ENCODE measurements at places on chromosomes 5 and 9.
A peak's percentile ranks its signal among the peaks of the same experiment; 100 is the strongest.

- DNase-seq: no peak
Observed at GRCh38 chr5:43769571-43770355, 166.8 kb downstream of the NNT start.

- no peak for DNase-seq
Observed at GRCh38 chr5:59597690-59598546, 295.6 kb downstream of the PDE4D start.

DNA sequence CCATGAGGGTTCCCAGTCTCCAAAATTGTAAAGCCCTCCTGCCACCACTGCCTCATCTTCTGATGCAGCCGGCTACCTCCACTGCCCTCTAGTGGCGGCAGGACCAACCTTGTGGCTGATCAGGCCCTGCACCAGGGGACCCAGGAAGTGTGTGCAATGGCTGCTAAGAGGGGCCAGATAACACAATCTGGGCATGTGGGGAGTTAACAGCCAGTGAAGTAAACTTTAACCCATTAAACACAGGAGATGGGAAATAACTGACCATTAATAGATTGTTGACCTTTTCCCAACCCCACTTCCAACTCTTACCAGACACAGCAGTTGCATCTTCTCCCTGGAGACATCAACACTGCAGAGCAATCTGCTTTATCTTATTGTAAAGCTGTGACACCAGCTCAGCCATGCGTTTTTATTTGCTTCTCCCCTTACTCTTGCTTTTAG, 63.3 kb downstream of the FREM1 start:
- peak; percentile 25 for DNase-seq

DNA sequence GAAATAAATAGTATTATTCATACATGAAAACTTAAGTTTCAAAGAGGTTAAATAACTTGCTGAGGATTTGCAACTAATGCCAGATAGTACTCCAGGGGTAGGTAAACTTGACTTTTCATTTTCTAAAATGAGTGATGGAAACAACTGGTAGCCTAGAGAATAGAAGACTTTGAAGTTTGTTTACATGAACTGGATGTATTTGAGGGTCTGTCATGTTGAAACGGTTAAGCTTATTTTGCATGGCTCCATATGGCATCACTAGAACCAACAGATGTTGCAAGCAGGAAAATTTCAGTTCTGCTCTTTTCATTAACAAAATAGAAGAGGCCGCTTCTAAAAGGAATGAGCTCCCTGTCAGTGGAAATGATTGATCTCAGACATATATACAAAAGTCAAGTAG, 105.1 kb upstream of the SGCD start:
- no peak for DNase-seq

- no peak for DNase-seq
Observed at GRCh38 chr5:138458856-138459255, 6.4 kb upstream of the EGR1 start.

DNA sequence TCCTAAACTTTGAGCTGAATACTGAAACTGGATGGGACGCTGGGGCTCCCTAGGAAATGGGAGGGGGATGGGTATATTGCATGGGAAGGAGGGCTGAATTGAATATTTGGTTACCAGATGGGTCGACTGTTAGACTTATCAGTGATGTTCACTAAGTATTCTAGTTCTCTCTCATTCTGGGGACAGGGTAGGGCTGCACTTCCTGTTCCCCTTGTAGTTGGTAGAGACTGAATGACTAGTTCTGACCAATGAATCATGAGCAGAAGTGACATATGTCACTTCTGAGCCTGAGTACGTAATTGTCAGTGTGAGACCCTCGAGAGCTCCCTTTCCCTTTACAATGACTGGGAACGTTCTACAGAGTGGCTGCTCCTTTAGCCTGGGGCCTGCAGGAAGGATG, 55.5 kb upstream of the DMRT1 start:
- DNase-seq: no peak

- DNase-seq: no peak
Observed at GRCh38 chr5:97131921-97132320, 10.5 kb downstream of the LIX1 start.

DNA sequence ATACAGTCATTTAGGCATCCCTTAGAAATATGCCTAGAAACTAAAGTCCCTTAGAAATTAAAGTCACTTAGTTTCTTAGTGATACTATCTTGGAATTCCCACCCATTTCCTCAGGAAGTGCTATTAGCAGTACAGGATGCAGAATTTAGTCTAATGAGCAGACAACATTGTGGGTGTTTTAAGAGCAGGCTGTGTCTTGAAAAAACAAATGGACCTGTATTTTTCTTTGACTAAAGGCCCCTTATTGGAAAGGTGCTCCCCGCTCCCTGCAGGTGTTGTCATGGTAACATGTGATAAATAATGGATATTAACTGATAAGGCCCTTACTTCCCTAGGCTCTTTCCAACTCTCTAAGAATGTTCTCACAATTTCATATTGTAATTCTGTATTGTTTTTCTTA, 38.8 kb upstream of the STARD4 start:
- no peak for DNase-seq

DNA sequence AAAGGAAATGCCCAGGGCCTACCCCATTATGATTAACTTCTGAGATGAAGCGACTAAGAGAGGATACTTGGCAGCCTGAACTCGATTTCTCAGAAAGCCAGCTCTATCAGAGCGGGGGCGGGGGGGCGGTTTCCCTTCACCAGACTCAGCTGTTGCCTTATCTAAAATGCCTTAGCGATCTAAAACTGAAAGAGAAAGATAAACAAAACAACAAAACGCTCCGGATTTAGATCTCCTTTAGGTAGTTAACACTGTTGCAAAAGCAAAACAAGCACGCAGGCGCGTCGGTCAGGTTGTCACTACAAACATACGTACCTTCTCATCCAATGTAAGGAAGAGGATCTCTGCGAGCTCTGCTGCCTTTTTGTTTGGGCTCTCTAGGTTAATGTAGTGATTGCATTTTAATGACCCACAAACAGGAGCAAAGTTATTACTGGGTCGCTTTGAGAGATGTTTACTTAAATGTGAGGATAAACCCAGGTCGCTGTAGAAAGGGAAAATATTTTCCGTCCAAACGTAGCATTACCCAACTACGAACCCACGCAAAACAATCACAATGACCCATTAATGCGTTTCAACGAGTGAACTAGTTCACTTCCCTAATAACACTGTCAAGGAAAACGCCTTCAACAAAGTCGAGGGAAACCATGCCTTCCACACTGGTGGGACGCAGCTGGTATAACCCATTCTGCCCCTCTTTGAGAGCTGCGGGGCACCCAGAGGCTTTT, 982 bp downstream of the EPB41L4A start:
- peak; percentile 24 for DNase-seq

DNA sequence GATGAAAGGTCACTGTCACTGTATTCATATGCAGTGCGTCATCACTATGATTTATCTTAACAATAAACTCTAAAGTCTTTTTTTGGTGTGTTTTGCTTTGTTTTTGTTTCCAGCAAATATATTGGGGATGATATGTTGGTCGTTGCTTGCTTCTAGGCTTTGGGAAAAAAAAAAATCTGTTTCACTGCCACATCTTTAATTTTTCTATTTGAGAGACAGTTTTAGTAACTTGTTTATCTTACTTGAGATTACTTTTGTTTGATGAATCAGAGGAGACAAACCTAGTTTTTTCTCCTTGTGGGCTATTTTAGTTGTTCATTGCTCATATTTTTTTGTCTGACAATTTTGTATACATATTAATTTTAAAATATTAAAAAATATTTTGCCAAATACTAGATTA, 19.4 kb downstream of the CWC27 start:
- DNase-seq: no peak

DNA sequence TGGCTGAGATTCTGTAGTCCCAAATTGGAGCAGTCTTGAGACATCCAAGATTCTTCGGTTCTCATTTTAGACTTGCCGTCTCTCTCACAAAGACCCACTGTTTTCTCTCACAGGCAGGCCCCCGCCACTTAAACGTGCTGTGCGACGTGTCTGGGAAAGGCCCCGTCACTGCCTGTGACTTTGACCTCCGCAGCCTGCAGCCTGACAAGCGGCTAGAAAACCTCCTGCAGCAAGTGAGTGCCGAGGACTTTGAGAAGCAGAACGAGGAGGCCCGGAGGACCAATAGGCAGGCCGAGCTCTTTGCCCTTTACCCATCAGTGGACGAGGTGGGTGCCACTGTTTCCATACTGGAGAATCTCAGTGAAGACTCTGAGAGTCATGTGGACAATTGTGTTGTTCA, 97.2 kb downstream of the DOCK8 start:
- no peak for DNase-seq

DNA sequence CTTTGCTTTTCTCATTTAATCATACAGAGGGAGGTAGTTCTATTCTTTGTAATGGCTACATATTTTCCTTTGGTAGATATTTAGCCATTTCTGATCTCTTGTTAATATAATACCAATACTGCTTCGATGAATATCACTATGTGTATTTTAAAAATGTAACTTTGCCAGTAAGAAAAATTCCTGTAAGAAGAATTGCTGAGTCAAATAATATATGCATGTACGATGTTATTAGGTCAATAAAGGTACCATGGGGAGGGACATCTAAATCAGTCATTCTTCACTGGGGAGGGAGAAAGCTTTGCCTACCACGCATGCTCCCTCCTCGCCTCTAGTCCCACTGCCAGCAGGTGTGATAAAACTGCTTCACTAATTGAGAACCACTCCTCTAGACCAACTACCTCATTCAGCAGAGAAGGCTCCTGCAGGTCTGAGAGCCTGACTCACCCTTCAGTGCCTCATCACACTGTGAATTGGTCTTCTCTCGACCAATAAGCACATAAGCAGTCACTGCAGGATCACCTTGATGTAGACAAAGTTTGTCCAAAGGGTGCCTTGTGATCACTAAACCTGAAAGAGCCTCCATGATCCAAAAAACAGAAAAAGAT, 56.1 kb upstream of the TBCA start:
- no peak for DNase-seq

- DNase-seq: no peak
Observed at GRCh38 chr9:97505845-97506244, 4.4 kb downstream of the TMOD1 start.

DNA sequence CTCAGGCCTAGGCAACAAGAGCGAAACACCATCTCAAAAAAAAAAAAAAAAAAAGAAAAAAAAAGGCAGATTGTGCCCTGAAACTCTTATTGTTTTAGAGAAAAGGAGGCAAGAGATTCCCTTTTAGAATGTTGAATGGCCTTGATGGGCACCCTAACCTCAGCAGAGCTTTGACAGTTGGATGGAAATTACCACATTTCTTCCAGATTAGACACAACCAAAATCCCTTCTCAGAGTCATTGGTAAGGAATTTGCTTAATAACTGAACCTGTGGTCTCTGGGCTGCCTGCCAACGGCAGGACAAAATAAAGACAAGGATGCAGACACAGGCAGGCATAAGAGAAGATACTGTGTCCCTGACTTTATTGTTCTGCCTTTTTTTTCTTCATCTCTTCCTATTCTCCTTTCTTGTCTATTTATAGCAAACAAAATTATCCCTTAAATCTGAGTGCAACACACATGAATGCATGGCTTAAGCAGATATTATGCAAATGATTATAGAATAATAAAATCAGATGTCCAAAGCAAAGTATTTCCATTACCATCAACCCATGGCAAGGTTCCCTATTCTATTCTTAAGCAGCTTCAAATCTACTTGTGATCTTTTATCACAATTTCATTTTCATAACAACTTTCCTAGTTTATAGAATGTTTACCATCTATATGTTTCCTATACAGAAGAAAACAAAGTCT, 37.3 kb upstream of the TRIO start:
- no peak for DNase-seq

GRCh38 chr5:177194268-177194667, 60.7 kb downstream of the NSD1 start:
- DNase-seq: no peak

DNA sequence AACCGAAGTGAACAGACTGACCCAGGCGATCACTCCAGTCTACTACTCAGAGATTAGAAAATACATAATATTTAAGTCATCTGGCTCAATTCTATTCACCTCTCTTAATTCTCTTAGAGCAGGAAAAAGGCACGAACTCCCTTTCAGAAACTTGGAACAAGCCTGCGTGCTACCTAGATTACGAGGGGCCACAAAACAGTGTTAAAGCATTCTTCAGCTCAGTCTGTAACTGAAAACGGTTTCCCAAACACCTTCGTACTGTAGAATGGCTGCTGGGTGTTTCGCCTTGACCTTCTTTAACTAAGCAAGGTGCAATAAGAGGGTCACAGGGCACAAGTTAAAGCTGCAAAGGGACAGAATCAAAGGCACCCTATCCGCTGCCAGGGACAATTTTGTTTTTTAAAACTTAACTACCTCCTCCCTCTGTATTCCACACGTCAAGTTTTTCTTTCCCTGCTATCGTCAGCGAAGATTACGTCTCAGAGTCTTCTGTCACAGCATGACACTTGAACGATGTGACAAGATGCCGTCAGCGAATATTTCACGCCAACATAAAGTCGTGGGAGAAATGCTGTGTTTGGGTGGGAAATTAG, 687 bp downstream of the LYSMD3 start:
- DNase-seq: peak; percentile 16

DNA sequence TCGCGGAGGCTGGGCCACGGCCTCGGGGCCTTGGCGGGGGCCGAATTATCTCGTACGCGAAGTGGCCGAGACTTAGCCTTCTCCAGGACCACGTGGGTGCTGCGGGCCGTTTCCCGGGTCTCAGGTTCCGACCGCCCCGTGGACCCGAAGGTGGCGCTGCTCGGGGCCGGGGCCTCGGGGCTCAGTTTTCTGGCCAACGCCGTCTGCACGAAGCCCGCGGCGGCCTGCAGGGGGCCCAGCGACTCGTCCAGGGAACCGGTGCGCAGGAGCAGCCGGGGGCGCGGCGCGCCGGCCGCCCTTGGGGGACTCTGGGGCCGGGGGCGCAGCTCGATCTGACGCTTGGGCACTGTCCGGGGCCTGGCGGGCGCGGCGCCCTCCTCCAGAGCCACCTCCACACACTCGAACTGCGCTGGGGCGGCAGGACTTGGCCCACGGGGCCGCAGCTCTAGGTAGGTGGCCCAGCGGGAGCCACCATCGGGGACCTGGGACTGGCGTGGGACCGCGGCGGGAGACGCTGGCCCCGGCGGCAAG, 716 bp downstream of the PROB1 start:
- peak; percentile 83 for DNase-seq

- no peak for DNase-seq
Observed at GRCh38 chr5:32058997-32059396, 115.1 kb downstream of the GOLPH3 start.

- DNase-seq: no peak
Observed at GRCh38 chr5:945691-946551, 53.2 kb downstream of the TRIP13 start.

GRCh38 chr9:73116031-73116430, 35.6 kb upstream of the ANXA1 start:
- DNase-seq: no peak

DNA sequence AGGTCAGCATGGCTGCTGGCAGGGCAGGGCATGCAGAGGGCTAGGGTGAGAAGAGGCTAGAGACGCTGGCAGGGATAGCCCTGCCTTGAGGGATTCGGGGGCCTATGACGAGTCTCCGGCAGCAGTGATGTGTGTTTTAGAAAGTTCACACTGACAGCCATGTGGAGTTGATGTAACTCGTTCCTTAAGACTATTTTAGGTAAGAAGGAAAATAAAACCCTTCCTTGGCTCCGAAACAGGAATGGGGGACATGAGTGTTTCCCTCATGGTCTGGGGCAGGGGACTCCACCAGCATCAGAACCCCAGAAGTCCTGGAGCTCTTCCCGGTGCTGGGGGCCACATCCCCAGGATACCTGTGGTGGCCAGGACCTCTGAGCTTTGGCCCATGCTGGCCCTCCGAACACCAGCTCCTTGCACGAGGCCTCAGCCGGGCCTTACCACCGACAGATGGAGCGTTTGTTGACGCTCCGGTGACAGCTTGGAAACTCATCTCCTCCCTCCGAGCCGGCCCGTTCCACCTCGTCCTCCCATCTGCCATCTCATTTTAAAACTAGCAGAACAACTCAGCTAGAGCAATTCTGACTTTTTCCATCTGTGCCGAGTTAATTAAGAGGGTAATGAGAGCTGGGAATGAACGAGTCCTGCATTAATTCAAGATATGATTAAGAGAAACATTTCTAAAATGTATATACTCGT, 337.7 kb downstream of the CDK5RAP2 start:
- no peak for DNase-seq
